ENCODE measurements at places on chromosomes 2 and 18.
A peak's percentile ranks its signal among the peaks of the same experiment; 100 is the strongest.

DNA sequence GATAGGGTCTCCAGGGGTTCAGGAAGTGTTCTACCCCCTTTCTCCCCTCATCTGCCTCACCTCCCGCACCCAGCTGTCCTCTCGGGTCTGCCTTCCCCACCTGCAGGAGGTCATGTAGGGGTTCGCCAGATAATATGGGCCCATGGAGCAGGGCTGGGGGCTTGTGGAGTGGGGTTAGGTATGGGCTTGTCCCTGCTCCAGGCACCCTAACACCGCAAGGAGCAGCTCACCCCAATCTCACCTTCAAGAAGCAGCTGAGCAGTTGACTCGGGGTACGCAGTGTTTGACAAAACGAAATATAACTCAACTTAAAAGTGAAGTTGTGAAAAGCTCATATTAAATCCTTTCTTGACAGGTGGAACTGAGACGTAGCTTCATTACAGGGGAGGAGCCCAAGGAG is 99.6 kb downstream of the CTIF start:
- DNase-seq, result no peak

GRCh38 chr2:29806461-29806860 is 114.9 kb downstream of the ALK start:
- DNase-seq, result no peak

DNA sequence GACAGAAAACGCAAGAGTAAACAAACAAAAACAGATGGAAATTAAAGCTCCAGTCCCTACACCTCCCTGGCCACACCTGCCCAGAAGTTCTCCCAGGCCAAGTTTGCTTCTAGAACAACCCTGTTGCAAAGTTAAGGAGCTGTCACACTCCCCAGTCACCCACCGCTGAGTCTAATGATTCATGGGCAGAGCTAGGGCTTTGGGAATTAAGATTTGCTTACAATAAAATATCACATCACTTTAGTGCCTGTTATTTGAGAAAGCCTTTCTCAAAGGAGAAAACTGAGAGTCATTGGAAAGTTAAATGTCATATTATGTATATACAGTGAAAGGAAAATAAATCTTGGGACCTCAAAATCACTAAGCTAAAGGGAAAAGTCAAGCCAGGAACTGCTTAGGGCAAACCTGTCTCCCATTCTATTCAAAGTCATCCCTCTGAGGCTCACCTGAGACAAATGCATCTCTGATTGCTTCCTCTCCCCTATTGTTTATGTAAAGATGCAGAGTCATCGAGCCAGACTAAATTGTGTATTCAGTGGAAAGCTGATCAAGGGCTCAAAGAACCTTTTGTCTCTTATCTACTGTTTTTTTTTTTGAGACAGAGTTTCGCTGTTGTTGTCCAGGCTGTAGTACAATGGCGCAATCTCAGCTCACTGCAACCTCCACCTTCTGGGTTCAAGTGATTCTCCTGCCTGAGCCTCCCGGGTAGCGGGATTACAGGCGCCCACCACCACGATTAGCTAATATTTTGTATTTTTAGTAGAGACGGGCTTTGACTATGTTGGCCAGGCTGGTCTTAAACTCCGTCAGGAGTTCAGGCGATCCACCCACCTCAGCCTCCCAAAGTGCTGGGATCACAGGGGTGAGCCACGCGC is 2.8 kb downstream of the CRYGB start:
- DNase-seq, result no peak

- no peak for DNase-seq
Observed at GRCh38 chr2:212451786-212452231, 86.8 kb downstream of the ERBB4 start.

DNA sequence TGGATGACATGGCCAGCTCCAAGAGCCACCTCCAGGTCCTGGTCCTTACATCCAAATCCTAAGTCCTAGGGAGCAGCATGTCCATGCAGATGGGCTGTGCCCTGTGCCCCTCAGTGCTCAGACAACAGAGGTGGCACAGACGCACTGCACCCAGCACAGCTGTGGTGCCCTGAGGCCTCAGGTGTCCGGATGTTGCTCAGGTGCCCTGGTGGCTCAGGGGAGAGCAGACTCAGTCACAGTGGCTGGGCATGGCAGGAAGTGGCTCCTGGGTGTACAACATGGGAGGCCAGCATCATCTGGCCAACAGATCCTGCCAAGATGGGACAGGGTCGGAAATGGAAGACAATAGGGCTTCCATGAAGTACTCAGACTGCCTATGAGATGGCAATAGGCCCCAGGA is 50.1 kb downstream of the TIMM21 start:
- no peak for DNase-seq

DNA sequence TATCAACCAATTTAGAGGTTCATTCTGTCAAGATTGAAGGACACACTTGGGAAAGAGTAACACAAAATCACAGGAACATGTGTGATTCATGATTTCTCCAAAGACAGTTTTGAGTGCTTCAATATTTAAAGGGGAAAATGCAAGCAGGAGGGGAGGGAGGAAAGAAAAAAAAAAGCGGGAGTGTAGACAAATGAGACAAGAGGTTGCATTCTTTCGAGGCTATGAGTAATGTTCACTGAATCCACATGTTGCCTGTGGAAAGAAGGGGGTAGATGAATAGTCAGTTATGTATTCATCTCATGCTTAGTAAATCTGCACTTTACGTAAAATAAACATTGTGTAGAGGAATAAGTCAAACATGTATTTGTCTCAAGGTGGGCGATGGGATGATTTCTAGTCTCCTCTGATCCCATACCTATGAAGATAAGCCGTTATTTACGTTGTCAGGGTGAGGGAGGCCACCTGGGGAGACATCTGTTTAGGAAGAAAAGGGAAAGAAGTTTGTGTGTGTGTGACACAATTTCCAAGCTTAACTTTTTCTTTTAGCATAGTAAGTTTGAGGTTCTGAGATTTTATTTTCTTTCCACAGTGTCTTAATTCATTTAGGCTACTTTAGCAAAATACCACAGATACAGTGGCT is 211.0 kb upstream of the ZC3H15 start:
- no peak for DNase-seq

GRCh38 chr18:44744161-44745121 is 63.8 kb downstream of the SETBP1 start:
- no peak for DNase-seq

DNA sequence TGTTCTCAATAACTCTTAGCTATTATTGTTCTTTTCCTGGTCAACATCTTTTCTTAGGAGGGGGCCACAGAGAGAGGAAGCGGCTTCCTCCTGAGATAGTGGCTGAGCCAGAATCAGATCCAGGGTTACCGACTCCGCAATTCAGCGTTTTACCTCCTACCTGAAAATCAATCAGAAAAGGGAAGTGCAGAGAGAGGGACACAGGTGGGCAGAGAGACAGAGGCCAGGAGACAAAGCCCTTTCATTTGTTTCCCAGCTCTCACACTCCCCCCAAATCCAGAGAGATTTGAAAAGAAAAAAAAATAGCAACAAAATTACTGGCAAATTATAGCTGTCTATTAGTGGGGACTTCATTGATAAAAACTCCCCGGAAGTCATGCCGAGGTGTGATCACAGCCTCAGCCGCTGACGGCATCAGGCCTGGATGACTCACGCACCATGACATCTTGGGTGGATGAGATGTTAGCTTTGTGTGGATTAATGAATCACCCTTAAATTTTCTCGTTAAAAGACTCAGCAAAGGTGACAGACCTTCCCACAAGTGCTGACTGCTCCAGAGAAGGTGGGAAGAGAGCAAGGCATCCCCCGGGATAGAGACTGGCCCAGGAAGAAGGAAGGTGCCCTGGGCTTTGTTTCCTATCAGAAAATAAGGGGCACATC is 120.7 kb downstream of the LOXHD1 start:
- no peak for DNase-seq

DNA sequence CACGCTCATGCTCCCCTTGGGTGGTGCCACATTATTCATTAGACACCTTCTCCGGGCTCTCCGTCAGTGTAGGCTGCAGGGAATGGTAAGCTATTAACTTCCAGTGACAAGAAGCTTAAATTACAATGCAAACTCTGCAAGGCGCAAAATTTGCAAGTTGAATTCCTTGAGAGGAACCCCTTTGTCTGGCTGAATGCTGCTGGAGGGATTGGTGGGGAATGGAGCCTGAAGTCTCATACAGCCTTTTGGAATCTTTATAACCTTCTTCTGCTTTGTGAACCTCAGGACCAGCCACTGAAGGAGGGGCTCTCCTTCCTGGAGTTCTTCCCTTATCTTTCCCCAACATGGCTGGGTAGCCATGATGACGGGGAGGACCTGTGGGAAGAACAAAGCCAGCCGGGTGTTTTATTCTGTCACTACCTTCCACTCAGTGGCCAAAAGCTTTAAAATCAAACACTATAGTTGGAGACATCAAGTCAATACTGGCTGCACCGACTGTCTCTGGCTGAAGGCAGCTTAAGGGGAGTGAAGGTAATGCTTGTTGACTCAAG is 220.9 kb upstream of the EPHA4 start:
- DNase-seq, result no peak

DNA sequence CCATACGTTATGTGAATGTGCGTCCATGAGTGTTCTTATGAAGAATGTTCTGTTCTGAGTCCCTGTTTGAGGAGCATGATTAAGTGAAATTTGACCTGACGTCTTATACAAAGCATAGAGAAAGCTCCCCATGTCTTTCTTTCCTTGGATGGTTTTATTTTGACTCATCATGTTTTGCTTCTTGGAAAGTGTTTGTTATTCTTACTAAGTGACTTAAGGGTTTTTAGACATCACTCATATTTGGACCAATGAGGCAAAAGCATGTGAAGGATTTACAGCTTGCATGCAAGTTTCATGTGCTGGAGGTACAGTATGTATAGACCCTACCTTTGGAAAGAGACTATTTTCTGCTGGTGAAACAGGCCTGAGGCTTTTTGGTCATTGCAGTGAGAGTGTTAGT is 33.5 kb upstream of the ZEB2 start:
- DNase-seq, result peak; percentile 82

DNA sequence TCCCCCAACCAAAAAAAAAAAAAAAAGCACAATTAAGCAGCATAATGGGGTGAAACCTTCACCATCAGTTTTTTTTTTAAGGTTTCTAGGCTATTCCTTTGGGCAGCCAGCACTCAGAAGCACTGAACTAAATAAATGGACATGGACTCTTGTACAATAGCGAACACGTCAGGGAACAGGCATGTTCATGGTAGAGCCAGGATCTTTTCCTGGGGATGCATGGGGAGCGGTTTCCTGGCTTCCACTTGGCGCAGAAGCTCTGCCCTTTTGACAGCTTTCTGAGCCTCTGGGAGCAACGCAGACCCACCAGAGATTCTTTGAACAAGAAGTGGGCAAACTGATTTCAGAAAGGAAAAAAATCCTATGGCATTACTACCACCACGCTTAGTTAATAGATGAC is 35.0 kb downstream of the ALPK2 start:
- no peak for DNase-seq
